ENCODE measurements at places on chromosomes 6 and 20. TPM values are rescaled to one million over a fixed set of nuclear protein-coding genes. Genes with fewer than 3 reads are reported as not detected.

DNA sequence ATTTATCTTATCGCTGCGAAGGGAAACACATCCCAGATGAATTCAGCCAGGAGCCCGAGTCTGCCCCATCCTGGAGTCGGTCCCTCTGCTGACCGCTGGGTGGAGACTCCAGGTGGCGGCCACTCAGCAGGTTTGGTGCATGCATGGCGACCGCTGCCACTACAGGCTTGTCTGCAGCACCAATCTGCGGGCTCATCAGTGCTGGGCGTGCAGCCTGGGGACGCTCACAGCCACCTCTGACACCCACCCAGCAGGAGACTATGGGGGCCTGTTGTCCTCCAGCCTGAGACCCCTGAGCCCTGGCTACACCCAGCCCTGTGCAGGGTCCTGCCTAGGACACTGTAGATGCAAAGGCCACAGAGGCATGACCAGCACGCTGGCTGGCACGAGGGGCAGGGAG is 40.5 kb upstream of the GATA5 start:
- no peak for DNase-seq

- peak; percentile 8 for DNase-seq
Measured at GRCh38 chr6:28657769-28658465, 132.2 kb downstream of the GPX5 start.

- DNase-seq, result no peak
Measured at GRCh38 chr6:93079061-93079460, 340.3 kb downstream of the EPHA7 start.

OPRL1 gene
- total RNA-seq, result 0.54 TPM

GRCh38 chr20:52252664-52253063 is 61.1 kb upstream of the ZFP64 start:
- no peak for DNase-seq

GRCh38 chr20:37651932-37652331 is 41.9 kb upstream of the CTNNBL1 start:
- peak; percentile 26 for DNase-seq

DNA sequence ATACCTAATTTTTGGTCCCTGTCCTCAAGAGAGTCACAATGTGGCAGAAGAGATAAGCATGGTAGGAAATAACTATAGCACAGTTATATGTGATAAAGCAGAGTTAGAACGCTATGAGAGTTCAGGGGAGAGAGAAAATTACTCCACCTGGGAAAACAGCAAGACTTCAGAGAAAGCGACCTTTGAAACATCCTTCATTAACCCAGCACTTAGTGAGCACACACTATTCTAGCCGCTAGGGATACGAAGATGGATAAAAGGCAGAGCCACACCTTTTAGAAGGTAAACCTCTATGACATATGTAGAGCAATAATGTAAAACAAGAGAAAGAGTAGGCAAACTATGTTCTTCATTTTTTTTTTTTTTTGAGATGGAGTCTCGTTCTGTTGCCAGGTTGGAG is 264.3 kb downstream of the PTPRK start:
- no peak for DNase-seq

- no peak for DNase-seq
Measured at GRCh38 chr6:56995347-56995902, 40.5 kb downstream of the BEND6 start.

GRCh38 chr6:31568537-31568961 is 3.5 kb upstream of the LTA start:
- DNase-seq, result no peak

Measured in heart right ventricle (tissue), 16 donors.